Stimulated activated CD8-positive, alpha-beta memory T cell treated with anti-CD3 and anti-CD28 coated beads, Interleukin-2, amount 100 ng/mL, for 48 hours (primary cell): ENCODE measurements at places on chromosomes 5 and 9.

DNA sequence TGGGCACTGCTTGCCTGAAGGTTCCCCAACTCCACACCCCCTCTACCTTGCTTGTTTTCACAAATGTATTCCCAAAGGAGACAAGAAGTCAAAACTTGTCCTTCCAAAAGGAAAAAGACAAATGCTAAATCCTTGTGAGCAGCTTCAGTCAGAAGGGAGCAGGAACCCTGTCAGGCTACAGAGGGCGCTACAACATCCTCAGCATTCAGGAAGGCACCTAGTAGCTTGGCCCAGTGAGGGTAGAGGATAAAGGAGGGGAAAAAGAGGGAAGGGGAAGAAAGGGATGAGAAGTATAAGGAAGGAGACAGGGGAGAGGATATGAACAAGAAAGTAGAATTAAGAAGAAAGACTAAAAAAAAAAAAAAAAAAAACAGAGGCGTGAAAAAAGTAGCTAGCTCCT, 97.5 kb downstream of the MLLT3 start:
- no peak for DNase-seq

DNA sequence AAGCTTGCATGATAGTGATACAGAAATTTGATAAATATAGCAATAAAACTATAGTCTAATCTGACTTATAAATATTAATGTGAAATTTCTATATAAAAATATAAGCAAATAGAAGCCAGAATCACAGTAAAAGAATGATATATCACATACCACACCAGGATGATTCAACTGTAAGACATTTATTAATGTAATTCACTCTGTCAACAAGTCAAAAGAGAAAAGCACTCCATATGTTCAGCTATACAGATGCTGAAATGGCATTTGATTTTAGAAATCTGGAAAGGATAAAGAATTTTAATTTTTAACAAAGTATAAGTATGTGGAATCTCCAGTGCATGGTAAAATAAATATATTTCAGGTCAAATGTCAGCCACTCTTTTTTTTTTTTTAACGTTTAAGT, 372.4 kb downstream of the KCNN2 start:
- DNase-seq, result no peak

GRCh38 chr9:77957652-77958051, 74.0 kb downstream of the GNAQ start:
- no peak for DNase-seq

- DNase-seq, result no peak
Observed at GRCh38 chr9:134607971-134608370, 33.6 kb upstream of the COL5A1 start.

- DNase-seq, result no peak
Observed at GRCh38 chr5:156043351-156043750, 283.6 kb upstream of the SGCD start.

DNA sequence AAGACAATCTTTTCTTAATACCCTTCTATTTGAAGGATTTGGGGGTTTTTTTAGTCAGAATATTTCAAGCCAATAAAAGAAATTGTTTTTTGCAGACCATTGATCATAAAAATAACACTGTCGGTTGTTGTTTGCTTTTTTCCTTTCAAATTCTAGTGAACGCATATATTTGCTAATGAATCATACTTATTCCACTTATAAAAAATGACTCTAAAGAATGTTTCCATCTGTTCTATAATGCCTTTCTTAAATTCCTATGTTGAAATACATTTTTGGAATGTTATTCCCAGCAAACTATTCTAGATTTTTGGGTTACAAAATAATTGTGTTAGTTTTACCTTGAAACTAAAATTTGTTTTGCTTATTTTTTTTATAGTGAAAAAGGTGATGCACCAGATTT, 32.2 kb downstream of the CWC27 start:
- no peak for DNase-seq
